Endodermal cell (in vitro differentiated cells): ENCODE measurements at places on chromosomes 3 and 15.
A peak's percentile ranks its signal among the peaks of the same experiment; 100 is the strongest.

- H3K4me1 ChIP-seq, result no peaks in the 10 kb centered on the region
- H3K4me3 ChIP-seq, result no peak overlapping the region
- H3K27me3 ChIP-seq, result no peaks in the 10 kb centered on the region
- no peaks in the 10 kb centered on the region for H3K36me3 ChIP-seq
- peak; percentile 68 for DNase-seq
These were observed 56.3 kb upstream of the FSTL1 start for GRCh38 chr3:120506828-120507774.

GRCh38 chr3:58190882-58191281 is 19.9 kb downstream of the DNASE1L3 start:
- no peaks in the 10 kb centered on the region for H3K27me3 ChIP-seq
- DNase-seq, result no peak
- H3K4me1 ChIP-seq, result no peaks in the 10 kb centered on the region
- no peak overlapping the region for H3K4me3 ChIP-seq
- H3K36me3 ChIP-seq, result no peaks in the 10 kb centered on the region

DNA sequence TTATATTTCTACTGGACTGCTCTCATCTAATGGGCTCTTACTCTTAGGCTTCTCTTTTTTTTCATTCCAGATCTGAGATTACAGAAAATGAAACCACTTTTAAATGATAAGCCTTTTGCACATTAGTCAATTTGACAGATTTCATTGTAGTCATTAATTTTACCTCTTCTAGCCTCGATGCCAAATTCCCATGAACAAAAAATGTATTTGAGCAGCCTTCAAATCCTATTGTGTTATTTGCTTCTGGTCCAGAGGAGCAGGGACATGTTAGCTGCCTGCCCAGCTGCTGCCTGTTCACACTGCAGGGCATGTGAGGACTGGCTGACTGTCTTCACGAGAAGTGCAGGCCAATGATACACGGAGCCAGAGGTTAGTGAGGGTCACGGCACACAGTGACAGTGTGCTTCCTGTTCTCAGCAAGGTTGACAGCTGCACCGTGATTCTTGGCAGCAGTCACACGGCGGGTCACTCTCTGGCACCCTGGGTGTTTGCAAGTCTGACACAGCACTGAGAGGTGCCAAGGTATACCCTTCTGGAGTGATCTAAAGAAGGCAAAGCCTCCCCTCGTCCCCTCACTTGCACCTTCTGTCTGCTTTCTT is 40.8 kb downstream of the KAT2B start:
- H3K4me1 ChIP-seq, result no peaks in the 10 kb centered on the region
- no peak overlapping the region for H3K4me3 ChIP-seq
- H3K27me3 ChIP-seq, result peaks cover 4% of the 10 kb centered on the region
- H3K36me3 ChIP-seq, result no peaks in the 10 kb centered on the region

- peaks cover 22% of the 10 kb centered on the region for H3K27me3 ChIP-seq
- H3K36me3 ChIP-seq, result no peaks in the 10 kb centered on the region
- H3K4me1 ChIP-seq, result no peaks in the 10 kb centered on the region
- DNase-seq, result peak; percentile 90
- H3K27ac ChIP-seq, result no peak overlapping the region
These were observed 10.9 kb downstream of the MESP1 start for GRCh38 chr15:89740137-89740536.

DNA sequence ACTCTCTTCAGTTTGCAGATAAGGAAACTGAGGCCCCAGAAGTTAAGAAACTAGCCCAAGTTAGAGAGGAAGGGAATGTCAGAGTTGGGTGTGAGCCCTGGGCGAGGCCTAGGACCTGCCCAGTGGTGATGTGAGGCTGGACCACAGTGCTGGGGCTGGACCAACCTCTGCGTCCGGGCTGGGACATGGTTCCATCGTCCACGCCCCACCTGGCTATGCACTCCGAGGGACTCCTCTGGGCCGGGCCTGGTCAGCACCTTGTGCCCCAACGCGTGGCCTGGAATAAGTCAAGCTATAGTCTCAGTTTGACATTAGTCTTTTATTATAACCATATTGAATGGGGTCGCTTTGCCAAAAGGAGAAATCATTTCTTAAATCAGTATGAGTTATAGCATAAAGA is 272.1 kb downstream of the PLCL2 start:
- peaks cover 8% of the 10 kb centered on the region for H3K36me3 ChIP-seq
- no peaks in the 10 kb centered on the region for H3K27me3 ChIP-seq
- DNase-seq, result no peak
- no peaks in the 10 kb centered on the region for H3K4me1 ChIP-seq

- no peak overlapping the region for H3K27ac ChIP-seq
- no peak overlapping the region for H3K4me3 ChIP-seq
- no peaks in the 10 kb centered on the region for H3K27me3 ChIP-seq
- H3K4me1 ChIP-seq, result no peaks in the 10 kb centered on the region
- DNase-seq, result no peak
- peaks cover 52% of the 10 kb centered on the region for H3K36me3 ChIP-seq
These were observed 54.6 kb downstream of the MCCC1 start for GRCh38 chr3:183044547-183045229.

DNA sequence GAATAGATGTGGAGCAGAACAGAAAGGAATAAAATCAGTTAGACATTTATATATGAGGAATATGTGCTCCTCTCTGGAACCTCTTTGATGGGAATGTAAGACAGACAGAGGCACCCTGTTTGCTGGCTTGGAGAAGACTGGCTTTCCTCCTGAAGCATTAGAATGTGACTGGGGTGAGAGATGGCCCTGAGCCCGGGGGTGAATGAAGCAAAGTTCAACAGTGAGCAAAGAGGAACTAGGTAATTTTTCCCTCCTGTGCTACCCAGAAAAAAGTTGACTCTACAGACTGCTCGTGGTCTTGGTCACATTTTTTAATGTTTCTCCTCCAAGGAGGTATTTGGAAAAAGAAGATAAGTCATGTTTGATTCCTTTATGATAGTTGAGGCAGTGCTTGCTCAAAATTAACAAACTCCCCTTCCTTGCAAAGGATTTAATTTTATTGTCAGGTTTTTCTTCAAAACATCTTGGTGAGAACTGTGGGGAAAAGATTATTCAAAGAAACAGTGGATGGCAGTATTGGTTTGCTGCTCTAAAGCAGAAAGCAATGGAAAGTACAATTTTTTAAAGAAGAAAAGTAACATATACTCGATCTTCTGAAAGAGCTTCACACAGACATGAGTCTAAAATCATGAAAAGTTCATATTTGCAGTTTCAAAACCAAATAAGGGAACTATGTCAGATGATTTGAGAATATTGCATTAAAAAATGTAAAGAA is 370.4 kb upstream of the CDIN1 start:
- H3K27me3 ChIP-seq, result no peaks in the 10 kb centered on the region
- no peak for DNase-seq
- H3K36me3 ChIP-seq, result no peaks in the 10 kb centered on the region
- H3K4me3 ChIP-seq, result no peak overlapping the region
- no peak overlapping the region for H3K27ac ChIP-seq
- no peaks in the 10 kb centered on the region for H3K4me1 ChIP-seq

DNA sequence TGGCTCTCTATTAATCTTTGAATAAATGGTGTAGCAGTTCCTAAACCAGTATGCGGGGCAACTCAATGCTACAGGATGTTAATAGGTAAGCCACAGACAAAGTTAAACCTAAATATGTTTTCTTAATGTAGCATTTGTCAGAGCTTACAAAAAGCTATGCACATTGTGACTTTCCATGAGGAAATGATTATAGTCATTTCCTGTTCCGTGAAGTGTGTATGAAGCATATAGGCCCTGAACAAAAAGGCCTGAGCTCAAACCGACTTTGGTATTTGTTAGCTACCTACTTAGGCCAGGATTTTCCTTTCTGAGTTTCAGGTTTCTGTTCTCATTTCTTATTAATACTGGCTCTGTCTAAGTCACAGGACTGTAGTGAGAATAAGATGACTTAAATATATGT is 14.2 kb downstream of the ZNF80 start:
- H3K4me3 ChIP-seq, result no peak overlapping the region
- H3K36me3 ChIP-seq, result no peaks in the 10 kb centered on the region
- H3K27ac ChIP-seq, result no peak overlapping the region
- no peak for DNase-seq
- peaks cover 4% of the 10 kb centered on the region for H3K4me1 ChIP-seq

- H3K27me3 ChIP-seq, result no peaks in the 10 kb centered on the region
- peaks cover 2% of the 10 kb centered on the region for H3K4me1 ChIP-seq
- no peaks in the 10 kb centered on the region for H3K36me3 ChIP-seq
- no peak overlapping the region for H3K27ac ChIP-seq
These were observed 78.0 kb upstream of the TNFSF10 start for GRCh38 chr3:172601066-172601832.

DNA sequence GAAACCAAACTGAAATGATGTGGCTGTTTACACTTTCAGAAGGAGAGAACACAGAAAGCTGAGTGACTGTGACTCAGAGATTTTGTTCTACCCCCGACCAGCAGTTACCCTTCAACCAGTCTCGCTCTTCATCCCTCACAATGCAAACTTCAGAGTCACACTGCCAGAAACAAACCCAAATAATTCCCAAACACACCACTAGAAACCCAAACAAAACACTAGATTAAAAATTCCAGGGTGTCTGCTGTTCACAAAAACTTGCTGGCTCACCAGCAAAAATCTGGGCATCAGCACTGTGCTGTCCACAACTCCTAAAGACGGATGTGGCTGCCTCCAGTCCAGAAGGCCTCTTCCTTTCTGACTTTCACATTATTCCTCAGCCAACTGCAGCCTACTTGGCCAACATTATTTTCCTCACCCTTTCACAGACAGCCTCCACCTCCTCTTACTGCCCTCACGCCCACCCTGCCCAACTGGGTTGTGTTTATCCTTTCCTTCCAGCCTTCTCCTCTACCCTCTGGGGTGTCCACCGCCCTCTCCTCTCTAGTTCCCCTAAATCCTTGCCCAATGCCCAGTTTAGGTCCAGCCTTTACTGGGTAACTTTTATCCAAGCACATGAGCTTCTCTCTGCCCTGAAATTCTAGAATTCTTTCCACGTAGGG is 71.4 kb downstream of the MECOM start:
- no peak overlapping the region for H3K4me3 ChIP-seq
- H3K4me1 ChIP-seq, result no peaks in the 10 kb centered on the region
- H3K27ac ChIP-seq, result peak overlapping the region; percentile 60
- H3K27me3 ChIP-seq, result no peaks in the 10 kb centered on the region
- H3K36me3 ChIP-seq, result no peaks in the 10 kb centered on the region

GRCh38 chr3:5160940-5161858 is 26.3 kb upstream of the EDEM1 start:
- peak; percentile 52 for DNase-seq
- peaks cover 4% of the 10 kb centered on the region for H3K4me1 ChIP-seq
- no peaks in the 10 kb centered on the region for H3K36me3 ChIP-seq
- H3K27me3 ChIP-seq, result no peaks in the 10 kb centered on the region
- H3K27ac ChIP-seq, result no peak overlapping the region

- no peaks in the 10 kb centered on the region for H3K4me1 ChIP-seq
- H3K36me3 ChIP-seq, result no peaks in the 10 kb centered on the region
- no peak overlapping the region for H3K27ac ChIP-seq
- no peak overlapping the region for H3K4me3 ChIP-seq
These were observed 875.4 kb downstream of the ROBO2 start for GRCh38 chr3:77915336-77915735.

- no peaks in the 10 kb centered on the region for H3K27me3 ChIP-seq
- peaks cover 34% of the 10 kb centered on the region for H3K36me3 ChIP-seq
- H3K27ac ChIP-seq, result peak overlapping the region; percentile 0
- H3K4me3 ChIP-seq, result no peak overlapping the region
- DNase-seq, result no peak
- no peaks in the 10 kb centered on the region for H3K4me1 ChIP-seq
These were observed 18.1 kb upstream of the BSN start for GRCh38 chr3:49535971-49536874.

DNA sequence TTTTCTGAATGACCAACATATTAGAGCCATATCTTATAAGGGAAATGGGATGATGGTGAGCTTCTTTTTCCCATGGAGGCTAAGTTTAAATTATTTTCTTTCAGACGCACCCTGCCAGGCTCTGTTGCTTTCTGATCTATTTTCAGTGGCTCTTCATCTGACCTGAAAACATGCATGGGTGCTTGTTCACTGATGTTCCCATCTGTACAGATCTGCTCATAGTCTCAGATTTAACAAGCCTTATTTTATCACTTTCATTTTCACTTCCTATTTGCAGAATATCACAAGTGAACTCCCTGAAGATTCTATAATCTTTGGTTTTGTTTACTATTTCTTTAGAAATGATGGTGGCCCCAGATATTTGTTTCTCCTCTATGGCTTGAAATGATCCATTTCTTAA is 31.1 kb upstream of the SUCLG2 start:
- H3K36me3 ChIP-seq, result no peaks in the 10 kb centered on the region
- no peaks in the 10 kb centered on the region for H3K4me1 ChIP-seq
- H3K27ac ChIP-seq, result no peak overlapping the region
- no peaks in the 10 kb centered on the region for H3K27me3 ChIP-seq

- H3K4me1 ChIP-seq, result peaks cover 5% of the 10 kb centered on the region
- H3K4me3 ChIP-seq, result no peak overlapping the region
- H3K27me3 ChIP-seq, result no peaks in the 10 kb centered on the region
- no peak for DNase-seq
- H3K36me3 ChIP-seq, result no peaks in the 10 kb centered on the region
- no peak overlapping the region for H3K27ac ChIP-seq
These were observed 72.4 kb downstream of the CHDH start for GRCh38 chr3:53773611-53774368.

- DNase-seq, result no peak
- no peak overlapping the region for H3K4me3 ChIP-seq
- no peaks in the 10 kb centered on the region for H3K27me3 ChIP-seq
- H3K36me3 ChIP-seq, result no peaks in the 10 kb centered on the region
These were observed 93.8 kb downstream of the FRMD5 start for GRCh38 chr15:44101286-44101685.
